Mesendoderm (in vitro differentiated cells): ENCODE measurements at places on chromosomes 5 and 9.

DNA sequence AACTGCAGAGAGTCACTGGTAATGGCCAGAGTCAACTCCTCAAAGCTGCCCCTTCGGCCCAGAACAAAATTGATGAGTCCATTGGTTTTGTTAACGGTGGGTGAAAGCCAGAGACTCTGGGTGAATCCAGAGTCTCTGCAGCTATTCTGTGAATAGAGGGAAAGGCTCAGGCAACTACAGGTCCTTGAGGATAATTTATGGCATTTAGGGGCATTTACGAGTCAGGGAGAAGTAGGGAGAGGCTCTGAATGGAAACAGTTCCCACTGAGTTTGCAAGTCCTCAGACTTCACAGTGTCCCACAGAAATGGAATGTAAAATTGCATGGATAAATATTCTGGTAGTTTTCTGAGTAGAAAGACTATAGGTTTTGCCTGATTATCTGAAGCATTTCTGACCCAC is 257.8 kb downstream of the SEC61B start:
- no peak for DNase-seq

GRCh38 chr9:20353931-20354652 is 268.2 kb downstream of the MLLT3 start:
- DNase-seq, result no peak

DNA sequence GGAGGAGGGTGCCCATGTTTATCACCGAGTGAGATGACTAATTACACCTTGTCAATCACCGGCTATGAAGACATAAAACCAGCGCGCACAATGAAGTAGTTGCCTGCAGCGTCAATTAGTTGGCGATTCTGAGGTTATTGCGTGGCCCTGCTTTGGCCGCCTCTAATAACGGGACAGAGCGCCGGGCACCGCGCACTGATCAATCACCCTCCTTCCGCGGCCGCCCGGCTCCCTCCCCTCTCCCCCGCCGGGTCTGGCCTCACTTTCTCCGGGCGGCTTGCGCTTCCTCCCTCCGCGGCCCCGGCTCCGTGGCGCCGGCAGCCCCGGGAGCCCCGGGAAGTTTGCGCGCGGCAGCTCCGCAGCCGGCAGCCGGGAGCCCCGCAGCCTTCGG is 3.3 kb upstream of the LHX2 start:
- peak; percentile 74 for DNase-seq

DNA sequence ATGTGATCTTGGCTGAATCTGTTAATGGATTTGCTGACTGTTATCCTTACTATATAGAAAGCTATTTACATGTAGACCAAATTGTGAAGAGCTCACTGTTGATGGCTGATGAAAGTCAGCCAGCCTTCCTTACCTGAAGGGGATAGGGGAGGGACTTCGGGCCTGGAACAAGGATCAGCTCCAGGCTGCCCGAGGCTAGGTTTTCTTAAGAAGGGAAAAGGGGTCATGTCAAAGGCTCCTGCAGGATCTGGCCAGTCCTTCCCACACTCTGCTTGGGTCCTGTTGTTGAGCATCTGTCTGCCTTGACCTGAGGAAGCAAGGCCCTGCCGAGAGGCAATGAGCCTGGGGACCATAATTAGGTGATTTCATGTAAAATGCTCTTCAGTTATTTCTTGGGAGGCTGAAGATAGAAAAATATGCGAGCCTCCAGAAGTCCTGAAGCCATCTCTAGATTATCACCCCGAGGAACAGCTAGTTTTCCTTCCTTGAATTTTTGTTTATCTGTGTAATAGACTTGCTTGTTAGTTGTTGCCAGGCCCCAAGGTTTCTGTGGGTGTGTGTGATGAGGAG is 261.4 kb downstream of the PDZD2 start:
- DNase-seq, result peak; percentile 22

DNA sequence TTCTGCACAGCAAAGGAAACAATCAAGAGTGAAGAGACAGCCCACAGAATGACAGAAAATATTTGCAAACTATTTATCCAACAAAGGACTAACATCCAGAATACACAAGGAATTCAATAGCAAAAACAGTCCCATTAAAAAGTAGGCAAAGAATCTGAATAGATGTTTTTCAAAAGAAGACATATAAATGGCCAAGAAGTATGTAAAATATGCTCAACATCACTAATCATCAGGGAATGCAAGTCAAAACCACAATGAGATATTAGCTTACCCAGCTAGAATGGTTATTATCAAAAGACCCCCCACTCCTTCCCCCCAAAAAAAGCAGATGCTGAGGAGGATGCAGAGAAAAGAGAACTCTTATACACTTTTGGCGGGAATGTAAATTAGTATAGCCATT is 13.4 kb upstream of the OR13C8 start:
- no peak for DNase-seq
